ENCODE measurements at places on chromosomes 4 and X. TPM values are rescaled to one million over a fixed set of nuclear protein-coding genes. Genes with fewer than 3 reads are reported as not detected.

DNA sequence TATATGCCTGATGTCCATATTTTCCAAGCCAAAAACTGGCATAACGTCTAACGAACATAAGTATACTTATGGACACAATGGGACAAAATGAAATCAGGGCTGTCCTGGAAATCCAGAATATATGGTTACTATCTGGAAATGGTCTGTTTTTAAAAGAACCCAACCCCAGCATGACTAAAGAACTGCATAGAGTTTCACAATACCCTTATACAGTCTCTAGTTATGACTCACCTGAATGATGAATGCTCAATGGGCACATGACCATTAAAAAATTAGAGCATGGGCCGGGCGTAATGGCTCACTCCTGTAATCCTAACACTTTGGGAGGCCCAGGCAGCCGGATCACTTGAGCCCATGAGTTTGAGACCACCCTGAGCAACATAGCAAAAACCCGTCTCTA lies 31.8 kb downstream of the AMMECR1 start:
- DNase-seq, result peak; percentile 65

- no peak for DNase-seq
These were observed 32.6 kb downstream of the UBA6 start for GRCh38 chr4:67668315-67668714.

DNA sequence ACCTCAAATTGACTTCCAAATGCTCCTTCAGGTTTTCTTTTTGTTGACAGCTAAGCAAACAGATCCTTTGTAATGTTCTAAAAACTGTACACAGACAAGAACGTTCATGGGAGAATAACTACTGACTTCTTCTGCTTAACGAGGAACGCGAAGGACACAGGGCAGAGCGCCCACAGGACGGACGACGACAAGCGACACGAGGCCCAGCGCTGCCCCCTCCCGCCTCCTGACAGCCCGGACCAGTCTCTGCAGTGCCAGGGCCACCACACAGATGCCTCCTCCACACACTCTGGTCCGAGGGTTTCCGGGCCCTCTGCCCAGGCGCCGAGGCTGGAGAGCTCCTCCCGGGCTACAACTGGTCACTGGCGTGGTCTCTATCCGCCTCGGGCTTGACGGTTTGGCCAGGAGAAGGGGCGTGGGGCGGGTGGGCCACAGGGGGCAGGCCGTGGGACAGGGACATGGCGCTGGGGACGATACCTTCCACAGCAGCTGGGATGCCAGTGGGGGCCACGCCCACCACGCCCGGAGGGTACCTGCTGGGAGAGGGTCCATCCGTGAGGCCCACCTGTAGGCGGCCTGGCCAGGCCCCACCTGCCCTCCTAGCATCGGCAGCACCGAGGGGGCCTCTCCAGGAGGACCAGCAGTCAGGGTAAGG lies 36.9 kb downstream of the CTBP1 start:
- peak; percentile 77 for DNase-seq

DNA sequence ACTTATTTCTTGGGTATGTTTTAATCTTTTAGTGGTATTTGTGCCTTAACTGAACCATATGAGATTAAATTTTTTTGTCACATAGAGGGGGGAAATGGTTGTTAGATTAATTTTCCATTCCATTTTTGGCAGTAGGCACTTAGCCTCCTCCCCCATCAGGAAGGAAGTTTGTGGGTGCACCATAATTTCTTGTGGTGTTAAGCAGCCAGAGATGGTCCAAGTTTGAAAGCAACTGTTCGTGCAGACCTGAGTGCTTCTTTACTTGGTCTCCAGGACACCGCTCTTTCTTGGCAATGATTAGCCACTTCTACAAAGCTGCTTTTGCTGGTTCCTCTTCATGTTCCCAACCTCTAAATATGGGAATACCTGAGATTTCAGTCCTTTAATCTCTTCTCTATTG lies 92.7 kb upstream of the RPL34 start:
- DNase-seq, result no peak

Gene OPN1MW2
- not detected for total RNA-seq

Gene RBMXL3
- total RNA-seq, result not detected

Gene ACE2
- total RNA-seq, result 0.33 TPM

Gene YY2
- 4.2 TPM for total RNA-seq

DNA sequence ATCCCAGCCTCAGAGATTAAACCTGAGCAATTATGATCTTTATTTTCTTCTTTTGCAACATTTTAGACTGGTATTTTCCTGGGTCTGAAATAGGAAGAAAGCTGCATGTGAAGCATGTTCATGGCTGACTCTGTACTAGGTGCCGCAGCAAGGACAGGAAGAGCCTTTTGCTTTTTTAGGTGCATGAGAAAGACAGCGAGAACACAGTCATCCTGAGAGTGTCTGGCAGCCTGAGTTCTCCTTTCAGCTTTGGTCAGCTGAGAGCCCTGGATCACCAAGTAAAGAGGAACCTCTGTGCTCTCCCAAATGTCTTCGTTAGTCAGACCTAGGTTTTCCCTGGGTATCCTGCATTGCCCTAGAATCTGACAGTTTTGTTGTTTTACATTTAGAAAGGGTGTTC lies 29.8 kb downstream of the FAM149A start:
- no peak for DNase-seq

DNA sequence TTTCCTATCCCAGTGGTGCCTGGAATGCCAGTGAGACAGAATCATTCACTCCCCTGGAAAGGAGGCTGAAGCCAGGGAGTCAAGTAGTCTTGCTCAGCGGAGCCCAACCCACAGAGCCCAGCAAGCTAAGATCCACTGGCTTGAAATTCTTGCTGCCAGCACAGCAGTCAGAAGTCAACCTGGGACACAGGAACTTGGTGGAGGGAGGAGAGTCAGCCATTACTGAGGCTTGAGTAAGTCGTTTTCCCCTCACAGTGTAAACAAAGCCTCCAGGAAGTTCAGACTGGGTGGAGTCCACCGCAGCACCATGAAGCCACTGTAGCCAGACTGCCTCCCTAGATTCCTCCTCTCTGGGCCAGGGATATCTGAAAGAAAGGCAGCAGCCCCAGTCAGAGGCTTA lies 283.2 kb upstream of the CPEB2 start:
- DNase-seq, result no peak

- DNase-seq, result no peak
These were observed 196.3 kb upstream of the GATB start for GRCh38 chr4:151957153-151957552.

DNA sequence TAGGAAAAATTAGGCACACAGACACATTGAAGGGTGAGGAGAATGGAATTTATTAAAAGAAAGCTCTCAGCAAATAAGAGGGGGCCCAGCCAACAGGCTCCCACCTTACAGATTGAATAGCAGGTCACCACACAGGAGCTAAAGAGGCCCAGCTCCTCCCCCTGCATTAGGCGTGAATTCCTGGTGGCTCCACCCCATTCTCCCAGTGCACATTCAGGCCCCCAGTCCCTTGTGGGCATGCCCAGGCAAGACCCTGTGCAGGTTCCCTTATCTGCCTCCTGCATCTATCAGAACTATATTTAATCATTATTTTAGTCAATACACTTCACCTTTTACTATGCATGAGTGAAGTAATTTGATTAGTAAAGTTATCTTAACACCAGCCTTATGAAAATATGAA lies 856.3 kb upstream of the NDST4 start:
- DNase-seq, result no peak

- no peak for DNase-seq
These were observed 52.6 kb upstream of the CITED1 start for GRCh38 chrX:72358313-72358712.

DNA sequence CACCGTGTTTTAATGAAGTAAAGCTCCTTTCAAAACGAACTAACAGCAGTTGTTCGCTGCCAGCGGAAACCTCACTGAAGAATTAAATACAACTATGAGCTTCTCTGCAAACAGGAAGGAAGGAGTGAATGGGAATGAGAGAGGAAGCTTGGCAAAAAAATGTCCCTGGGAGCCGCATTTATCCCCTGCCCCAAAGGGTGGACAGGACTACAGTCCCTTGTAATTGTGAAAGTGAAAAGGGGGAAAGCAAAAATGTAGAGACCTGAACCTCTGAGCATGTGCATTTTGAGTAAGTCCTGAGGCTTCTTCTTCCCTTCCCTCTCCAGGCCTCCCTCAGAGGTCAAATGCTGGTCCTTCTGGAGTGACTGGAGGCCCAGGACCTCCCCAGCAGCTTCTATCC lies 53.8 kb upstream of the BMP2K start:
- DNase-seq, result no peak

DNA sequence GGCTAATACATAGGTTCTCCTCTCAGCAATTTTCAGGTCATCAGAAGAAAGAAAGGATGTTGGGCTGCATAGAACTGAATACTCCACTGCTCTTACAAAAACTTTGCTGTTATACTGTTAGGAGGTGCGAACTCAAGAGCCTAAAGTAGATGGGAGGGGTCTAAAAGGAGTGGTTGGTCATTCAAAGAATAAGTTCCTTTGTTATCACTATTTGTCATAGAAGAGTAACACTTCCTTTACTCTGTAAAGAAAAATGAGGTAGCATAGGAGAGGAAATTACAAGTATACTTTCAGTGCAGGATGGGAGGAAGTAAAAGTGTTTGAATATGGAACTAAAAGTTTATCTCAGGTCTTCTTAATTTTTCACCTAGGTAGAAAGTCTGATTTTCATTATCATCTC lies 61.5 kb downstream of the CCNI start:
- no peak for DNase-seq

Gene PTTG2
- total RNA-seq, result 6.9 TPM

DNA sequence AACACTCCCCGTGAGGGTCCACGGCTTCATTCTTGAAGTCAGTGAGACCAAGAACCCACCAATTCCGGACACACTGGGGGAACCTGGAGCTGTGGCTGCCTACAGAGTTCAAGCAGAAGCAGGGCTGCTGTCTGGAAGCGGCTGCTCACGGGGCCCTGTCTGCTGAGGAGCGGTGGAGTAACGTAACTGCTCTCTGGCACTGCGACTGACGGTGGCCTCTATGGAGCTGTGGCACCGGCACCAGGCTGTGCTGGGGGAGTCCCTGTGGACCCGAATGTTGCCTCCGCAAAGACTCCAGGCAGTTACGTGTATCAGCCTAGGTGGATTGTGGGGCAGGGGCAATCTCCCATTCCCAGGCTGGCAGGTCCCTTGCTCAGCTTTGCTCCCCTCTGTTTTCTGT lies 703.3 kb upstream of the FRG1 start:
- DNase-seq, result no peak

DNA sequence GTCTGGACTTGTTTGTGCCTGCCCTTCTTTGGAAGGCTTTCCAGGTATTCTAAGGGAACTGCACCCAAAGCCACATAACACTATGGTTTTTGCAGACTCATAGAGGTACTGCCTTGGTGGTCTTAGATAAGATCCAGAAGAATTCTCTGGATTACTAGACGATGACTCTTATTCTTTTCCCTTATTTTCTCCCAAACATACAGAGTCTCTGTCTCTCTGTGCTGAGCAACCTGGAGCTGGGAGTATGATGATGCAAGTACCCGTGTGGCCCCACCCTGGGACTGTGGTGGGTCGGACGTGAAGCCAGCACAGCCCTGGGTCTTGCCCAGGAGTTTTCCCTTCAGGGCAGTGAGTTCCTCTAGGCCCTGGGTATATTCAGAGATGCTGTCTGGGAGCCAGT lies 1342.4 kb upstream of the TENM3 start:
- DNase-seq, result no peak

Gene UGT2A1
- not detected for total RNA-seq

- DNase-seq, result no peak
These were observed 514.2 kb upstream of the GALNT7 start for GRCh38 chr4:172654457-172654856.

- DNase-seq, result peak; percentile 90
These were observed 148.2 kb downstream of the RASL11B start for GRCh38 chr4:53010318-53010717.

Gene ARSJ
- 11.9 TPM for total RNA-seq

Gene SPARCL1
- 1,237 TPM for total RNA-seq

DNA sequence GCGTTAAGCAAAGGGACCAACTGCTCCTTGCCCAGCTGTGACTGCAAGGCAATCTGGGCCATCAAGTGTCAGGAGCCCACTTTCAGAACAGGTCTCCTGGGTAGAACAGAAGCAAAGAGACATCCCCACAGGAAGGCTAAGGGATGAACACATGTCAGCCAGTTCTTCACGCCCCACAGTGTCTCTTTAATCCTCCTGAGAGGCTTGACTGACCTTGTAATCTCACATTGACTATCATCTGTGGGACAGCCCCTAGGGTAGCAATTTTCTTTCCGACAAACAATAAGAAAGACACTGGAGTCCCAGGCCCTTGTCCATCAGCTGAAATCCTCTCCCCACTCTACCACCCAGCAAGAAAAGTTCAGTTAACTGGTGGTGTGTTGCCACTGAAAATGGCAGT lies 1.0 kb downstream of the CHRDL1 start:
- DNase-seq, result no peak

DNA sequence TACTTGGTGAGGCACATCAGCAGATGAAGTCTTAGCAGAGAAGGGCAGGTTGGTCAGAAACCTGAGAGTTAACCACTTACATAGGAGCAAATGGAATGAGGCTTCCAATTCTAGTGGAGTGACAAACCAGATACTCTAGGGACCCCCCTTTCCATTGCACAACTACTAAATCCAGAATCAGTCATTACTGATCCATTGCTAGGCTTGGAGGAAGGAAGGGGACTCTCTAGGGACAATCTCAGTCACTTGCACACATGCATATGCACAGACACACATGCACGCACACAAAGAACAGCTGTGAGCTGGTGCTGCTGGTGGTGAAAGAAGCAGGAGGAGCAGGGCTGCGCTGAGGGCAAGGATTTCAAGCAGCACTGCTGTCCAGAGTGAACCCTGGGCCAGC lies 25.7 kb downstream of the PNMA5 start:
- DNase-seq, result no peak

Gene PAGE5
- total RNA-seq, result not detected

DNA sequence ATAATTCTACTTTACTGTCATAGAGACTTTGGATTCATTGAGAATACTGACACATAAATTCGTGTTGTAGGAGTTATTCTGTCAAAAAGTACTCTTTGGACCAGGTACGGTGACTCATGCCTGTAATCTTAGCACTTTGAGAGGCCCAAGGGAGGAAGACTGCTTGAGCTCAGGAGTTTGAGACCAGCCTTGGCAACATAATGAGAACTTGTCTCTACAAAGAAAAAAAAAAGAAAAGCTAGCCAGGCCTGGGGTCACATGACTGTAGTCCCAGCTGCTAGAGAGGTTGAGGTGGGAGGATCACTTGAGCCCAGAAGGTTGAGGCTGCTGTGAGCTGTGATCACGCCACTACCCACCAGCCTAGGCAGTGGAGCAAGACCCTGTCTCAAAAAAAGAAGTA lies 54.9 kb downstream of the WDR19 start:
- no peak for DNase-seq

Gene ATOH1
- not detected for total RNA-seq

- no peak for DNase-seq
These were observed 10.2 kb upstream of the KCNE5 start for GRCh38 chrX:109635146-109635545.

- DNase-seq, result no peak
These were observed 1230.4 kb downstream of the PCDH18 start for GRCh38 chr4:136301749-136302495.

DNA sequence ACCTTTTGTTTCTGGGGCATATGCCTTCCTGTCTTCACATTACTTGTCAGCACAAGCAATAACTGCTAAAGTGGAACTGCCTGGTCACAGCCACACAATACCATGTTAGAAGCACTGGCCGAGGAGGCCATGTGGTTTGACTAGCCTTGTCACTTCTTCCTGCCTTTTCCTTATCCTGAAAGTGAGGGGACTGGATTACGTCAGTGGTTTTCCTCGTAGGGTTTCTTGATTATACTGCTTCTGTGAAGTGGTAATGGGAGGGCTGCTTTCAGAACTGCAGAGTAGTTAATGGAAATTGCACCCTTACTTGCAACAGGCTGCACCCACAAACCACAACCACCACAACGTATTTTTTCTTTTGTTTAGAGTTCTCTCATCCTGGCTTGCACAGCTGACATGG lies 26.6 kb downstream of the ZRSR2 start:
- DNase-seq, result no peak

- DNase-seq, result no peak
These were observed 5.5 kb upstream of the UGT2B17 start for GRCh38 chr4:68581383-68582338.

Gene JADE3
- 7.8 TPM for total RNA-seq

Gene MCUB
- 5.0 TPM for total RNA-seq
